ENCODE measurements at places on chromosomes 5 and 9.

- no peak for DNase-seq
These were observed 61.1 kb upstream of the CCL21 start for GRCh38 chr9:34771007-34771406.

DNA sequence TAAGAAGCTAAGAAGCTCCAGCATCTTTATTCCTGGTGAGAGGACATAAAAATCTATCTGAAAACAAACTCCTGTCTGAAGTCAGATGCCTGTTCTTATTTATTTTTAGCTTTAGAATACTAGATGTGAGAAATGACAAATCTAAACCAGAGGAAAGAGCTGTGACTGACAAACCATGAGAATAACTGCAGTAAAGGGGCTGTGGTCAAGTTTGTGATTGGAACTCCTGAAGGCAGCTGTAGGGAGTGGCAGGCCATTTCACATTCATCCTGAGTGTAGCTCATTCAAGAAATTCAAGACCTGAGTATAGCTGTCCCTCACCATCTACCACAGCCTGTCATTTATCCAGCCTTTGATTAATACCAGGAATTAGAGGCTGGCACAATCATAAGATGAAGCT lies 718.8 kb downstream of the BRINP1 start:
- no peak for DNase-seq

DNA sequence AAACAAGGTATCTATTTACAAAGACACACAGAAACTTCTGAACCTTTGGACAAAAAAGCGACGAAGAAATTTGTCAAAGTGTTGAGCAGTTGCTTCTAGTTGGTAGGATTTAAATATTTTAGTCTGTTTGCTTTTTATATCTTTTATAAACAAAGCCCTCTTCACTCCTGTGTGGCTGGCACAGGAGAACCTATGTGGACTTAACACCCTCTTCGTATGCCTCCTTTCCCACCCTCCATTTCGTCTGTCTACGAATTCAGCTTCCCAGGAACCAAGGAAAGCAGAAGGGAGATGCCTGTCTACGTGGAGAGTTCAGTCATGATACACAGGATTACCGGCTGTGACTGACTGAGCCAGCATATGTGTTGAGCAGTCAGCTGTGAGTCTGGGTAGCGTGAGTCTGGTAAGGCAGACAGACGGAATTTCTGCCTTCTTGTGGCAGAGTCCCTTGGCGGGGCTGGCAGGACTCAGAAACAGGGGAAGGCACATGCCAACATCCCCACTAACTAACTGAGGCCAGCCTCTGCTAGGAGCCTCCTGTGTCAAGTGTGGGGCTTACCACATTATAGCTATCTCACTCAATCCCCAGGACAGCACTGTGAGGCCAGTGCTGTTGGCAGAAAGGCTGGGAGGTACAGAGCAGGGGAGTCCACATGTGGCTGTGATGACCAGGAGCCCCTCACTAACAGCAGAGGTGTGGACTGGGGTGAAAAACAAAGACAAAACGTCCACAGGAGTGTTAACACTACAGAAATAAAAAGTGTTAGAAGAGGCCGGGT lies 13.9 kb upstream of the ZFP62 start:
- DNase-seq: no peak

GRCh38 chr9:122179690-122180074 lies 20.0 kb downstream of the MORN5 start:
- no peak for DNase-seq

GRCh38 chr9:128099231-128099931 lies 28.1 kb downstream of the PTGES2 start:
- DNase-seq: no peak
